ENCODE measurements at places on chromosomes 12 and 14. TPM values are rescaled to one million over a fixed set of nuclear protein-coding genes. Genes with fewer than 3 reads are reported as not detected.

The C12orf54 gene
- not detected for total RNA-seq

The MGAT4C gene
- total RNA-seq, result not detected

The TMPRSS12 gene
- total RNA-seq, result not detected

The ART4 gene
- total RNA-seq, result not detected

The GPR162 gene
- total RNA-seq, result 0.76 TPM

The IL31 gene
- total RNA-seq, result not detected

The TPI1 gene
- 1,653 TPM for total RNA-seq

DNA sequence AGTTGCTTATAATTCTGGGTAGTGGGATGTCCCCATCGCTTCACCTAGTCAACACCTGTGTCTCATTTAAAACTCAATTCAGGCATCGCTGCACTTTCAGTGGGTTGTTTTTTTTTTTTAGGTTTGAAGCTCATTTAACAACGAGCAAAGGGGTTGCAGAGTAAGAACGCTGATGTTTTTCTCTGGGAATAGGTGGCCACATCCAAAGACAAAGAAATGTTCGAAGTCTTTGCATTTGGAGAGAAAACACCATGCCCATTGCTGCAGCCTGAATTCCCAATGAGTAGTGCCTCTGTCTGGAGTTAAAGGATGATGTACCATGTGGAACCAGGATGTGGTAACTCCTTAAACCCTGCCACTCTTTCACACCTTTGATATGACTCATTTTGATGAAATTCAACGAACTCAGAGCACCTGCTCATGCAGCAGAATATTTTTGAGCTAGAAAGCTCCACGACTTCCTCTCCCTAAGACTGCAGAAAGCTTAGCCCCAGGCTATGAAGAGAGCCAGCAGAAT is 35.1 kb upstream of the BATF start:
- H3K27ac ChIP-seq, result peak overlapping the region; percentile 34
- peaks cover 14% of the 10 kb centered on the region for H3K27me3 ChIP-seq
- H3K4me3 ChIP-seq, result no peak overlapping the region
- H3K36me3 ChIP-seq, result no peaks in the 10 kb centered on the region
- DNase-seq, result peak; percentile 19

DNA sequence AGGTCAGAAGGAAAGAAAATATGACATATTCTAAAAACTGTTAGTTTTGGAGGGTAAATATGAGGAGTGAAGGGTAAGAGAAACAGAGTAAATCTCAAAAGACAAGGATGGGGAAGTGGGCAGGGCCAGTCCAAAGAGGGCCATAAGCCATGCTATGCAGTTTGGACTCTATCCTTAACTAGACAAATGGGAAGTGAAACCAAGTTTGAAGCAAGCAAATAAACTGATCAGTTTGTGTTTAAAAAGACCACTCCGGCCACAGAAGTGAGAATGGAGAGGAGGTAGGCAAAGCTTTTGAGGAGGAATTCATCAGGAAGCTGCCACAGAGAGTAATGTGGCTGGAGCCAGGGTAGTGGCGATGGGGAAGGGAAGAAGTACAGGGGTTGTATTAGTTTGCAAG is 37.5 kb upstream of the DAAM1 start:
- no peaks in the 10 kb centered on the region for H3K36me3 ChIP-seq
- H3K27ac ChIP-seq, result no peak overlapping the region
- H3K4me3 ChIP-seq, result no peak overlapping the region
- no peak for DNase-seq
- H3K27me3 ChIP-seq, result no peaks in the 10 kb centered on the region
- H3K4me1 ChIP-seq, result peaks cover 7% of the 10 kb centered on the region

DNA sequence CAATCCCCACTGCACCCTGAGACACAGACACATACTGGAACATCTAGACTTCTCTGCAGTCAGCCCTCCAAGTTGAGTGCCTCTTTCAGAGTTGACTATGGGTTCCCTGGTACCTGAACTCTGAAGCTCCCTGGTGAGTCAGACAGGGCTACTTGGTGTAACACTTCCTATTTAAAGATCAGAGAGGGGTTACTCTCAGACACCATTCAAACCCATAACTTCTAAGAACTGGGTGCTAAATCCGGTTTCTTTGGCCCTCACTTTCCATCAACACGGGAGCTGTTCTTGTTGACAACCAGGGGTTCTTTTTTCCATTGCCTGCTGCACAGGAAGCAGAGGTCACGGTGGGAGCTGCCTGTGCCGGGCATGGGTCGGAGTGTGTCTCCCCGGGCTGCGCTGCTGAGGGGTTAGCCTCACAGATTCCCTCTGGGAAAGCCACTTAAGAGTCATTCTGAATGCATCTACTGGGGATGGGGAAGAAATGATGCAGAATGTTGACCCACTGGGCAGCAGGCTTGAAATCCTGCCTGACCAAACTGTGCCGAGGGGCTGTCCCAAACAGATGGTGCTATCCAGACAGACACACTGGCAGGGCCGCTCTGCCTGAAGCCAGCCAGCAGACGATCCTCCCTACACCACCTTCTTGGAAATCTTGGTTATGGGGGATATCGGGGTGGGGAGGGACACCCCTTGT is 74.1 kb downstream of the PITPNM2 start:
- H3K27ac ChIP-seq, result peak overlapping the region; percentile 95
- no peaks in the 10 kb centered on the region for H3K27me3 ChIP-seq
- H3K4me3 ChIP-seq, result peak overlapping the region; percentile 90
- no peaks in the 10 kb centered on the region for H3K36me3 ChIP-seq

GRCh38 chr14:37196604-37197420 is 925 bp upstream of the MIPOL1 start:
- no peak for DNase-seq
- H3K36me3 ChIP-seq, result peaks cover 2% of the 10 kb centered on the region
- H3K4me1 ChIP-seq, result peaks cover 13% of the 10 kb centered on the region
- no peak overlapping the region for H3K27ac ChIP-seq

DNA sequence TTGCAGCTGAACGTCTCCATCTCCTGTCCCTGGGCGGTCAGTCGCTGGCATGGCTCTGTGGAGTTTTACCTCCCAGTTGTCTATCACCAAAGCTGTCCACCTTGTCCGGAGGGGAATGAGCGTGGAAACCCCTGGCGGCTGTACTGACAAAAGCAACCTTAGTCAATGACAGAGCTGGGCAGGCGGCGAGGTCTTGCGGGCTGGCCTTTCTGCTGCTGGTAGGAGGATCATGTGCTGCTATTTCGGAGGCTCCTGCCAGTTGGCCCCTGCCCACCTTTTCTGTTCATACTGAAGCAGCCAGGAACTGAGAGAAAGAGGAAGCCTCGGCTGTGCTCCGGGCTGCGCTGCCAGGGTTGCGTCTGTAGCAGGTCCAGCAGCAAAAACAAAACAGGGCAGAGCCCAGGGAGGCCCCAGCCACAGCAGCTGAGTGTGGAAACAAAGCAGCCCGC is 57.7 kb downstream of the HMGA2 start:
- peaks cover 53% of the 10 kb centered on the region for H3K27me3 ChIP-seq
- H3K36me3 ChIP-seq, result no peaks in the 10 kb centered on the region
- H3K4me1 ChIP-seq, result peaks cover 9% of the 10 kb centered on the region
- H3K27ac ChIP-seq, result no peak overlapping the region
- H3K4me3 ChIP-seq, result no peak overlapping the region
- DNase-seq, result no peak

- H3K27ac ChIP-seq, result peak within 1 kb of the TSS; percentile 51
- H3K4me1 ChIP-seq, result peaks cover 17% of the 10 kb centered on the region
- peak; percentile 46 for DNase-seq
- H3K27me3 ChIP-seq, result peaks cover 58% of the 10 kb centered on the region
- peak within 1 kb of the TSS; percentile 84 for H3K4me3 ChIP-seq
Observed at GRCh38 chr12:6827982-6828780, at the start of gene P3H3. P3H3 (plus strand) TSS chr12:6828407; CDS start chr12:6828441, 34 bp downstream.

- no peaks in the 10 kb centered on the region for H3K27me3 ChIP-seq
- peaks cover 58% of the 10 kb centered on the region for H3K36me3 ChIP-seq
- H3K4me3 ChIP-seq, result peak overlapping the region; percentile 57
- H3K4me1 ChIP-seq, result peaks cover 27% of the 10 kb centered on the region
Observed at GRCh38 chr12:124466216-124467128, 100.9 kb downstream of the NCOR2 start.

DNA sequence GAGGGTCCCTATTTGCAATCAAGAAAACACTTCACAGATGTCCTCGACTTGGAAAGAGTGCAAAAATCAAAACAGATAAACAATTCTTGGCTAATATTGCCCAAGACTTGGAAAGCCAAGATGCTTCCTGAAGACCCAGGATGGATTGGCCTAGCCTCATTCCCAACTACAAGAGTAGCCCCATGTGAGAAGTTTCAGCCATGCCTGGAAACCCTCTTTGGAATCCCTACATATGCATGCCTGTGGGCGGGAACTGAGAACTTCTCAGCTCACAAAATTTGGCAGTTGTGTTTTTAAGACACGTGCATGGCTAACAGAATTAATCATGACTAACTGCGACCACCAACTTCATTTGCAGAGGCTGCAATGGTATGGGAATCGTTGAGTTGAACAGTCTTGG is 283.2 kb upstream of the TBX3 start:
- no peaks in the 10 kb centered on the region for H3K27me3 ChIP-seq
- H3K4me3 ChIP-seq, result no peak overlapping the region
- no peaks in the 10 kb centered on the region for H3K4me1 ChIP-seq
- no peaks in the 10 kb centered on the region for H3K36me3 ChIP-seq
- no peak for DNase-seq

DNA sequence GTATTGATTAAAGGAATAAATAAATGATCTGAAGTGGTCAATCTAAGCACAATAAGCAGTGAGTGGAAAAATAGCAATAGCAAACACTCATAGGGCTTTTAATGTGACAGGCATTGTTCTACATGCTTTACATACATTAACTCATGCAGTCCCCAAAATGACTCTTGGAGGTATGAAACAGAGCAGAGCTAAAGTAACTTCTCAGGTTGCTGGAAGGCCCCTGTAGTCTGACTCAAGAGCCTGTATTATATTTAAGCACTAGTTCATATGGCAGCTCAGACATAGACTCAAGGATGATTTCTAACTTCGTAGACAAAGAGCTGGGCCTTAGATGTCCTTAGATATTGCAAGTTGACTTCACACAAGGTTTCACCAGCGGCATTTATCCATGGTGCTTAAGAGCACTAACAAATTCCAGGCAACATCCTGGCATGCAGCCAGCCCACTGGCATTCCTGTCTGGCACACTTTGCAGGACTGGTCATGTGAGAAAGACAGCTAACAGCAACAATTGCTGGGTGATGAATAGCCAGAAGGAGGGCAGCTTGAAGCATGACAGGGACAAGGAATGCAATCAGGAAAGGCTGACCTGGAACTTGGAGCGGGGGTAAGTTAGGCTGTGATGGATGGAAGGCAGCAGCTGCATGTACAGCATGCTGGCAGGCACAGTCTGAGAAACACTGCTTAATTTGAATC is 22.9 kb upstream of the KTN1 start:
- H3K36me3 ChIP-seq, result peaks cover 15% of the 10 kb centered on the region
- no peaks in the 10 kb centered on the region for H3K27me3 ChIP-seq
- H3K4me1 ChIP-seq, result no peaks in the 10 kb centered on the region
- no peak overlapping the region for H3K4me3 ChIP-seq
- no peak for DNase-seq

GRCh38 chr12:77352946-77353345 is 287.6 kb upstream of the E2F7 start:
- H3K27me3 ChIP-seq, result peaks cover 3% of the 10 kb centered on the region
- H3K36me3 ChIP-seq, result no peaks in the 10 kb centered on the region
- no peak overlapping the region for H3K4me3 ChIP-seq
- no peak for DNase-seq
- no peak overlapping the region for H3K27ac ChIP-seq
- H3K4me1 ChIP-seq, result no peaks in the 10 kb centered on the region

DNA sequence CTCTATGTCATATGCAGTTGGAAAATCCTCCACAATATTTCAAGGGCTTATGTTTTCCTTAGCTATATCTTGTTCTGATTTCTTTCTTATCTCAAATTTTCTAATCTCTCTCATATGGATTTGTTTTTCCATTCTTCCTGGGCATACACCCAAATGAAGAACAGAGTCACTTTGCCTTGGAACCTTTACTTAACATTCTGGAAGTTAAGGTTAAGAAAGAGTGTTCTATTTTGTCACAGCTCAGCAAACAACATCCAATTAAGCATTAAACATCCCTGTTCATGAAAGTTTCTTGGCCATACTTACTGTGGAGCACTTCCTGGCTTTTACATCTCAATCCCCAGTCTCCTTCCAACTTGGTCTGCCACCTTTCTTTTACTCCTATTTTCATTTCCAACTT is 5.3 kb downstream of the NAV3 start:
- no peaks in the 10 kb centered on the region for H3K27me3 ChIP-seq
- H3K36me3 ChIP-seq, result no peaks in the 10 kb centered on the region
- no peak overlapping the region for H3K27ac ChIP-seq
- DNase-seq, result no peak

- no peak overlapping the region for H3K4me3 ChIP-seq
- H3K4me1 ChIP-seq, result peaks cover 11% of the 10 kb centered on the region
- DNase-seq, result no peak
Observed at GRCh38 chr12:94099632-94100031, 48.7 kb upstream of the PLXNC1 start.

DNA sequence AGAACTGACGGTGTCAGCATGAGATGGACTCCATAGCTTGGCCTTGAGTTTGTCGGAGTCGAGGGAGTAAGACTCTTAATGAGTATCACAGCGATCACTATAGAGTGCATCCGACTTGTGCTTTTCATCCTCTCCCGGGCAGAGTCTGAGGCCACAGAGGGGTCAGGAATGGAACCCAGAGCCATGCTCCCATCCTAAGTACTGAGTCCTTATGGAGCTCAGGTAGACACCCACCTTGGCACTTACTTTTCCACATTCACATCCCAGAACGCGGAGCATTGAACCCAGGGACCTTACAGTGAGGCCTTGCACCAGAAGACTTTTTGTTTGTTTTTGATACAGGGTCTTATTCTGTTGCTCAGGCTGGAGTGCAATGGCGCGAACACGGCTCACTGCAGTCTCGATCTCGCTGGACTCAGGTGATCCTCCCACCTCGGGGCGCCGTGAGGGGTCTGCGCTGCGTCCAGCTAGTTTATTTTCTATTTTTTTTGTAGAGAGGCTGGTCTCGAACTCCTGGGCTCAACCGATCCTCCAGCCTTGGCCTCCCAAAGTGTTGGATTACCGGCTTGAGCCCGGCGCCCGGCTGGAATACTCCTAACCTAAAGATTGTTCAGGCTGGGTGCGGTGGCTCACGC is 719 bp upstream of the SRSF9 start:
- H3K4me1 ChIP-seq, result peaks cover 31% of the 10 kb centered on the region
- H3K27ac ChIP-seq, result peak overlapping the region; percentile 87
- H3K4me3 ChIP-seq, result peak overlapping the region; percentile 95
- H3K27me3 ChIP-seq, result no peaks in the 10 kb centered on the region
- no peak for DNase-seq

DNA sequence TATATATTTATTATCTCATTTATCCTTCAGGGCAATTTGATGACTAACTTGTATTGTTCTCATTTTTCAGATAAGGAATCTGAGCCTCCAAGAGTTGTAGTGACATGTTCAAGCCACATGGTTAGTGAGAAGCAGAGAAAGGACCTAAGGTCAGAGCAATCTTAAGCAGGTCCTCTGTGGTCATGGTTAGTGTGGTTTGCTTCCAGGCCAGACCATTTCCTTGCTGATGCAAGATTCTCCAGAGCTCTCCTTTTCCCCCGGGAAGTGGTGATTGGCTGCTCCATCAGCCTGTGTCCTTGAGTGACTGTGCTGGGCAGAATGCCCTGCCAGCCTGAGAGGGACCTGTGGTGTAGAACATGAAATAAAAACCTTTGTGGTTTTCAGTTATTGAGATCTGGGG is 141.3 kb downstream of the KTN1 start:
- no peaks in the 10 kb centered on the region for H3K4me1 ChIP-seq
- peaks cover 4% of the 10 kb centered on the region for H3K36me3 ChIP-seq
- no peak overlapping the region for H3K27ac ChIP-seq
- no peak overlapping the region for H3K4me3 ChIP-seq
- H3K27me3 ChIP-seq, result no peaks in the 10 kb centered on the region

Data from activated naive CD8-positive, alpha-beta T cell treated with anti-CD3 and anti-CD28 coated beads for 36 hours (primary cell).